ENCODE measurements at places on chromosomes 12 and 14.
A peak's percentile ranks its signal among the peaks of the same experiment; 100 is the strongest.

- DNase-seq: no peak
These were observed 19.6 kb upstream of the GALNT8 start for GRCh38 chr12:4700621-4701026.

DNA sequence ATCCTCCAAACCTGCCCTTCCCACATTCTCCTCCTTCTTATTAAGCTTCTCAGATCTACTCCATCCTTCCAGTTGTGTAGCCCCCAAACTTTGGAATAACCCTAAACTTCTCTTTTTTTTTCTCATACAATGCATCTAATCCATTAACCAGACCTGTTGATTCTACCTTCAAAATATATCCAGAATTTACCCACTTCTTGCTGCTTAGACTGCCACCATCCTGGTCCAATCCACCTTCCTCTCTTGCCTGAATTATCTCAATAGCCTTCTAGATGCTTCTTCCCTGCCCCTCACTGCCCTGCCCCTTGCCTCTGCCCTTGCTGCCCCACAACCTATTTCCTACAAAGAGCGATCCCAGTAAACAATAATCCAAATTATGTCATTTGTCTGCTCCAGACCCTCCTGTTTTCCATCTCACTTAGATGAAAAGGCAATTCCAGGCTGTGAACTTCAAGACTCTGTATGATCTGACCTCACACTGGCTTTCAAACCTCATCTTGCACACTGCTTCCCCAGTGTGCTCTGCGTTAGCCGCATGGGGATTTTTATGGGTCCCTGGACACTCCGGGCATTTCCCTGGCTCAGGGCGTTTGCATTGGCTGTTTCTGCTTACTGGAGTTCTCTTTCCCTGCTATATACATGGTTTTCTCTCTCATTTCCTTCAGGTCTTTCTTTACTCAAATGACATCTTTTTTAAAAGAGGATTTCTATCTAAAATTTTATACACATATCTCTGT is 42.6 kb upstream of the HIF1A start:
- peak; percentile 40 for DNase-seq

- DNase-seq: no peak
These were observed 9.6 kb upstream of the RFX4 start for GRCh38 chr12:106573239-106573638.

- DNase-seq: no peak
These were observed 19.6 kb upstream of the FBXO33 start for GRCh38 chr14:39451811-39452210.

DNA sequence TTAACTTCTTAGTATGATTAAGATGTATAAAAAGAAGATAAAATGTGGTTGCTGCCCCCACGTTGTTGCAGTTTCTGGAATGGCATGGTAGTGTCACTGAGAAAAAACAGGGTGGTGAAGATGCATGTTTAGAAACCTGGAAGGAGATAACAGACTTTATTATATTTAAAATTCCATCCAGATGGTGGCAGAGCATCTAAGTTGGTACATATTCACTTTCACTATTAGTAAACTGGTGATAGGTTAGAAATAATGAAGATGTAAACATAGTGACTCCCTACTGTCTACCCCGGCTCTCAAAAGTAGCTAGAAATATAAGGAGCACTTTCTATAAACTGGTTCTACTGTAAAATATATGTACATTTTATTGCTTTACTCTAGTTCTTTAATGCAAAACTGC is 279.3 kb downstream of the NPAS3 start:
- DNase-seq: no peak

DNA sequence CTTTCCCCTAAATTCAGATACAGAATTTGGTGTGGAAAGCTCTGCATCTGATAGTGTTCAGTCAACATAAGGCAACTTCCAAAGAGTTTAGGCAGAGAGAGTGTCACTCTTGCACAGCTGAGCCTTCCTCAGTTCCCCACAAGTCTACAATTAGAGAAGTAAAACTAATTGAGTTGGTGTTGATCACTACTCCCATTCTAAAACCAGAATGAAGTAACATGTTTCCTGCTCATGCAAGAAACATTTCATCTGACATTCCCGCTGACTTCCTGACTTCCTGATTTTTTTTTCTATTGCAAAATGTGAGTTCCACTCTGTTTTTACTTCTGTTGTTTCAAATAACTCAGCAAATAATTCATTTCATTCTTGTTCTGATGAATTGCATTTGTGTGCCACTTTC is 271.0 kb downstream of the ALG10B start:
- no peak for DNase-seq

DNA sequence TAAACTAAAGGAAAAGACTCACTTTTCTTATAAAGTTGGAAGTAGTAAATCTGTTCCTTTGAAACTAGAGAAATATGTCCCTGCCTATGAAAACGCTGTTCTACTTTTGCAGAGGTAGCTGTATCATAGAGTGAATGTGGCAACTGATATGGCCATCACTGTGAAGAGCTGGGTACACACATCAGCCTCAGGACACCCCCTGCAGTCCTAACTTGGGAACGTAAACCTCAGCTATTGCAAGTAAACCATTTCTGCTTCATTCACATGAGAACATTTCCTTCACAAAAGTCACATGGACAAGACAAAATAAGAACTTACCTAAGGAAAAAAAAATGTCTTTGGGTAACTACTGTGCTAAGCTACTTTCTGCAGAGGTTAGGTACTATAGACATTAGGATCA is 233.3 kb upstream of the PPFIA2 start:
- DNase-seq: peak; percentile 38

DNA sequence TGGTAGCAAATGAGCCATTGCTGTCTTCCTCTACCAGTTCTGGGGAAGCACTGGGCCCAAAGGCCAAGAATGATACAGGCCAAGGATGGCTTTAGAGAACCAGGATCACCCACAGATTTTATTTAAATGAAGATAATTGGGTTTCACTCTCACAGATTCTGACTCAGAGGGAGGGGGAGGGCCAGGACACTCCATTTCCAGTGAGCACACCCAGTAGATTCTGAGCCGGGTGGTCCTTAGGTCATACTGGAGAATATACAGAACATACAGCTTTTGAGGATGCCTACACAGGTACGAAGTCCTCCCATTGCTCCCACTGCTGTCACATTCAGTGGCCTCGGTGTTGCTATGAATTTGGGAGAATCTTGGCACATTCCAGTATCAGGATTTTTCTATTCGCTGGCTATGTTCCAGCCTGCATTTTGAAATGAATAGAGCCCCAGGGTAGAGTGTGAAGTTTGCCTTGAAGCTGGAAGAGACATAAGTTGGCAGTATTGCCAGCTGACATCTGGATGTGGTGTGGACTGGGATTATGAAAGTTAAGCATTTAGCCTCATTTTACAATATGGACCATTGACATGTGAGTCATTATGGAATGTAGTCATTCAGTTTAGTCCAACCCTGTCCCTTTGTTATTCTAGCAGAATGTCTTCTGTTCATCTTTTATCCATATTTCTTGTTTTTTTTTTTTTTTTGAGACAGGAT is 45.8 kb upstream of the POC1B start:
- no peak for DNase-seq

- no peak for DNase-seq
These were observed 189.0 kb upstream of the AMIGO2 start for GRCh38 chr12:47268501-47269454.

DNA sequence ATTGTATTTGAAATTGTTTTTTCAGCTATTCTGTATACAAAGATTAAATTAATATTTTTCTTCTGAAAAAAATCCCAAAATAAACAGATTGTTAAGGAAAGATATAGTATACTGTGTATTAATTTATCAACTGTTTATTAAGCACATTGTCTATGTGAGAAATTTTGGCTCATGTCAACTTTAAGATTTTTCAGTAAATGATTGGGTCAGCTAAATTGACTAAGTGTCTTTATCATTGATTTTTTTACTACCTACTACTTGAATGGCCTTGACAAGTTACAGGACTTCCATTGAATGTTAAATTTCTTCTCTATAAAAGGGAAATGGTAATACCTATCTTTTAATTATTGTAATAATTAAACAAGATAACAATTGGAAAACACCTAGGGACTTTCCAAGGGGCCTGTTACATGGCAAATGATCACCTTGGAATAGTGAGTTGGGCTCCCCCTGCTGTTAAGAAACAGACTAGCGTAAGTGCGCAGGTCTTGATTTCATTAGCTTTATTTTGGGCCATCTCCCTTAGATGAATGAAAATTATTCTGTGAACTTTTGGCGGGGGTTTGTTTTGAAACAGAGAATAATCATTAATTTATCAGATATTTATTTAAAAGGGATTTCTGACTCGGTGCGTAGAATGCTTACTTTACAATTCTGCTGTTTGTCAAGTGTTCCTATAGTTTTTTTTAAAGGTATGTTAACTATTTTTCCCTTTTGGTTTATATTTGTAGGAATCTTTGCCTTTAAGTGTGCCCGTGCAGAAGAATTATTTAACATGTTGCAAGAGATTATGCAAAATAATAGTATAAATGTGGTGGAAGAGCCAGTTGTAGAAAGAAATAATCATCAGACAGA is 14.5 kb upstream of the CCT2 start:
- DNase-seq: peak; percentile 58

GRCh38 chr12:66799551-66799950 is 120.7 kb upstream of the GRIP1 start:
- no peak for DNase-seq

DNA sequence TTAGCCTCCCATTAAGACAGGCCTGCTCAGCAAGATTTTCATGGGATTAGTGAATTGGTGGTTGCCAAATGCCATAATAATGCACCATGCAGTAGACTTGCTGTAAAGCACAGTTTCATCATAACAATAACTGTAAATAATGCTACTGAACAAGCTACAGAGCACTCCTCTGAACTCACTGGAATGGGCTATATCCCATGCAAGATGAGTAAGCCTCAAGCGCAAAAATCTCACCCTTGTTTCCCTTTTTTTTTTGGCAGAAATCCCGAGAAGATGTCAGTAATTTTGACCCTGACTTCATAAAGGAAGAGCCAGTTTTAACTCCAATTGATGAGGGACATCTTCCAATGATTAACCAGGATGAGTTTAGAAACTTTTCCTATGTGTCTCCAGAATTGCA is 145.9 kb upstream of the HIF1A start:
- no peak for DNase-seq

Measured in HEK293T (cell line).